SK-MEL-5 (cell line): ENCODE measurements at places on chromosomes 16 and 17. TPM values are rescaled to one million over a fixed set of nuclear protein-coding genes. Genes with fewer than 3 reads are reported as not detected.
A peak's percentile ranks its signal among the peaks of the same experiment; 100 is the strongest.

Gene C1QTNF1
- total RNA-seq = 15.7 and 15.8 TPM in 2 replicates

Gene HNF1B
- total RNA-seq = not detected in 2 replicates

Gene NPIPA7
- total RNA-seq = 2.8 and 6.7 TPM in 2 replicates

- no peak for DNase-seq
Measured at GRCh38 chr16:31429314-31429713, 1.2 kb upstream of the COX6A2 start.

GRCh38 chr17:4823373-4824089 is 9.6 kb upstream of the MINK1 start:
- no peak for DNase-seq

DNA sequence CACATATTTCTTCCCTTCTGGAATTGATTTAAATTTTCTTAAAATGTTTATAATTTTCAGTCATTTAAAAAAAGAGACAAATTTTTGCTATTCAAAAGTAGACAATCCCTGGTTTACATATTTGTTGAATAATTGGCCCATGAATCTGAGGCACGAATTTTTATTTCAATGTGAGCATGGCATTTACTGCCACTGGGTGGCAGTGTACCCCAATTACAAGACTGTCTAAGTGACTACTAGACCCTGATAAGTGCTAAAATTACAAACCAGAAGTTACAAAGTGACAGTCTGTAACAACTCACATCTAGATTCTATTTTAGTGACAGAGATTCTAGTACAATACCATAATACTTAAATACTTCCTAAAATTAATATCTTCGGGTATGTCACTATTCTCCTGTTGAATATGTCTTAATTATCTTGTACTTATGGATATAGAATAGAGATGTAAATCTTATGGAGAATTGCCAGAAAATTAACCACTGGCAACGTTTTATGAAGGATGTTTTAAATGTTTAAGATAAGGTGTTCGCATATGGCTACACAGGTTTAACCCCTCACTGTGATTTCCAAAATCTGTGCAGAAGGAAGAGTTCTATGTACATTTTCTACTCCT is 235.8 kb downstream of the MAP2K4 start:
- DNase-seq = peak; percentile 62

- no peak for DNase-seq
Measured at GRCh38 chr16:88014954-88015805, 63.9 kb downstream of the BANP start.

DNA sequence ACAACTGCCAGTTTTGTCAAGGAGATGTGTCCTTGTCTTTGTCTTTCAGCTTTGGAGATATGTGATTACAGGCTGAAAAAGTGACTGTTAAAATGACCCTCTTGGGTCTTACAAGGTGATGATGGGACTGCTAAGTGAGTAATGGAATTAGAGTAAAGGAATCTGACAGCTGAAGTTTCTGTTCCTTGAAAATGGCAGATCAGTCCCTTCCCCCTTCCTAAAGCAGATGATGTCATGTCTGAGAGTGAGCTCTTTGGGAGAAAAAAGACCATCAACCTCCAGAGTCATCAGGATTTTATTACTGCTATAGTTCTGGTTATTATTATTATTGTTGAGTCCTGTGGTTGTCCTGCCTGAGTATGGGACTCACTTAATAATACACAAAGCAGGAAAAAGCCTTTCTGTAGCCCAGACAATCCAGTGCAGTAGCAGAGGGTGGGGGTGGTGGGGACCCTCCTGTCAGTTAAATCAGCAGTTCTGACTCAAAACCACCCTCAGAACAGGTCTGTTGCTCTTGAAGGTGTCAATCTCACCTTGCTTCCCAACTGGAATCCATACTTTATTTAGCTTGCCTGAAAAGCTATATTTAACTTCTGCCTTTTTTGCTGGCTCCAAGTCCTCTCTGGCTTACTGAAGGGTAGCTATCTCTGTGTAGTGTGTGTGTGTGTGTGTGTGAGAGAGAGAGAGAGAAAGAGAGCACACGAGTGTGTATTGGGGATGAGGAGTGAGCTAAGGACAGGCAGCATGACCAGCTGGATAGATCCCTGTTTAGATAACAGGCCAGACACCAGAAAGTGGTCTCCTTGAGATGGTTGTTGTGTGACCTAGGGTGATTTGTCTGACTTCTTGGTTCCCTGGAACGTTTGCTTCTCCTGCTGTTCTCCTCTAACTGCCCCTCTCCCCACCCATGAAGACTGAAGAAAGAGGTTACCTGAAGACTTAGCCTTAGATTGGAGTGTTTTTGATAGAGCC is 4.9 kb downstream of the HROB start:
- no peak for DNase-seq

GRCh38 chr16:85033171-85033570 is 5.6 kb downstream of the KIAA0513 start:
- DNase-seq = no peak

GRCh38 chr16:46929378-46930332 is 43.8 kb downstream of the DNAJA2 start:
- peak; percentile 56 for DNase-seq

GRCh38 chr16:22183901-22184614 is 21.8 kb downstream of the SDR42E2 start:
- no peak for DNase-seq

- no peak for DNase-seq
Measured at GRCh38 chr17:40558300-40558889, 6.9 kb downstream of the CCR7 start.

GRCh38 chr16:69522041-69522578 is 43.7 kb upstream of the NFAT5 start:
- DNase-seq = no peak
